Stimulated activated CD8-positive, alpha-beta memory T cell treated with anti-CD3 and anti-CD28 coated beads, Interleukin-7, amount 100 ng/mL, for 48 hours (primary cell): ENCODE measurements at places on chromosomes 3 and 15.

GRCh38 chr3:55877703-55878102, 390.6 kb upstream of the WNT5A start:
- no peak for DNase-seq

- no peak for DNase-seq
These were observed 25.6 kb upstream of the ATG7 start for GRCh38 chr3:11246663-11246970.

- no peak for DNase-seq
These were observed 16.3 kb downstream of the MORF4L1 start for GRCh38 chr15:78889000-78889399.

- DNase-seq: no peak
These were observed 1038.8 kb downstream of the AGBL1 start for GRCh38 chr15:87118435-87118834.

GRCh38 chr3:105398437-105398836, 31.7 kb downstream of the ALCAM start:
- no peak for DNase-seq

GRCh38 chr3:145776782-145777408, 384.1 kb downstream of the PLOD2 start:
- no peak for DNase-seq

DNA sequence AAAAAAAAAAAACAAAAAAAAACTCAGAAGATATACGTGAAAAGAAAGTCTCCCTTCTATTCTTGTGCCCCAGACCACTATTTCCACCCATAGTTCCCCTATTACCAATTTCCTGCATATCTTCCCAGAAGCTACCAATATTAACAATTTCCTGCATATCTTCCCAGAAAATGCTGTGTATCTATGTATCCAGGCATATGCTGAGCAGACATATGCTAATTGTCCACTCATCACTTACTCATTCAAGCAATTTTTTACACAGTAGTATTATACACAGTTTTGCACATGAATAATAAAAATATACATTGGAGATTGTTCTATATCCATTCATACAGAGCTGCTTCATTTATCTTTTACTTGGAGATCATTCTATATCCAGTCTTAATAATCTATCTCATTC, 12.6 kb upstream of the SLMAP start:
- no peak for DNase-seq

- DNase-seq: no peak
These were observed 460.8 kb downstream of the ROBO2 start for GRCh38 chr3:77500721-77501120.

GRCh38 chr3:3089017-3089416, 21.2 kb downstream of the IL5RA start:
- no peak for DNase-seq

DNA sequence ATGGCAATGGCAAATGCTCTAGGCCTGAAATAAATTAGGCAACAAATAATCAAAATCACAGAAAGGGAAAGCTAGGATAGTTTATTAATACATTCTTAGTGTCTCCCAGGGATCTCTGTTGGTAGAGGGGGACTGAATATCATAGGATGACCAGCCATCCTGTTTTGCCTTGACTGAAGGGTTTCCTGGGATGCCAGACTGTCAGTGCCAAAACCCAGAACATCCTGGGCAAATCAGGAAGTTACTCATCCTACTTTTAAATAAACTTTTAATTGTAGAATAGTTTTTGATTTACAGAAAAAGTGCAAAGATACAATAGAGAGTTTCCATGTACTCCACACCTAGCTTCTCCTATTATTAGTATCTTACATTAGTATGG, 21.8 kb upstream of the SIAH2 start:
- no peak for DNase-seq

- DNase-seq: no peak
These were observed 16.0 kb downstream of the WDR82 start for GRCh38 chr3:52262447-52262846.

DNA sequence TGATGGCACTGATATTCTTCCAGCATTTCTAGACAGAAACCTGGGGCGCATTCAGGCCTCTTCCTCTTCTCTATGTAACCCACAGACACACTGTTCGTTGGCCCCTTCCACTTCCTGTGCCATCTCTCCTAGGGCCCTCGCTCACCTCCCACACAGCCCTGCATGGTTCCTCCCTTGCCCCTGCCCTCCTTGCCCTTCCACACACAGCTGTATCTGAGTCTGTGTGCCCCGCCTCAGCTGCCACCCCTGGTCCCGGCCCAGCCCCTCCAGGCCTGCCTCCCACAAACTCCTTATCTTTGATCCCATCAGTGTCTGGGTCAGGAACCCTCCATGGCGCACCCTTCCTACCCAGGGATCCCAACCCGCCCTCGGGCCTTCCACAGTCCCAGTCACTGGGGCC, 37.9 kb downstream of the RAB6B start:
- DNase-seq: no peak

- no peak for DNase-seq
These were observed 103.1 kb downstream of the KLHL25 start for GRCh38 chr15:85691350-85692240.

GRCh38 chr3:41418961-41419691, 219.8 kb downstream of the CTNNB1 start:
- no peak for DNase-seq

GRCh38 chr3:150545419-150546225, 674 bp downstream of the SERP1 start:
- DNase-seq: peak; percentile 1

GRCh38 chr3:24683633-24684384, 189.2 kb upstream of the THRB start:
- no peak for DNase-seq

GRCh38 chr3:139302084-139302800, 41.6 kb upstream of the MRPS22 start:
- no peak for DNase-seq

DNA sequence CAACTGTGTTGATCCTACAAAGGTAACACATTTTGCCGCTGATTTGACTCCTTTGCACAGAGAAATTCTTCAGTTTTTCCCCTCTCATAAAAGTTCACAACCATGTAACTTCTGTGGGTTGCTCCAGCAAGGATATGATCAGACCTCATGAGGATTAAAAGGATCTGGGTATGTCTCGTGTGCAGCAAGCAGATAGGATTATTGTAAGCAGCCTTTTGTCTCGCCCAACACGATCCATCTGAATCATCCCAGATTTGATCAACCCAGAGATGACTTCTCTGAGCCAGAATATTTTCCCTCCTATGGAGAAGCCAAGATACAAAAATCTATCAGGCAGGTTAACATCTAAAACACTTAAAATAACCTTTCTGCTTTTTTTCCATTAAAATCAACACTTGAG, 12.8 kb upstream of the BNIP2 start:
- DNase-seq: no peak

GRCh38 chr15:89452330-89452836, 44.0 kb downstream of the RHCG start:
- DNase-seq: no peak

DNA sequence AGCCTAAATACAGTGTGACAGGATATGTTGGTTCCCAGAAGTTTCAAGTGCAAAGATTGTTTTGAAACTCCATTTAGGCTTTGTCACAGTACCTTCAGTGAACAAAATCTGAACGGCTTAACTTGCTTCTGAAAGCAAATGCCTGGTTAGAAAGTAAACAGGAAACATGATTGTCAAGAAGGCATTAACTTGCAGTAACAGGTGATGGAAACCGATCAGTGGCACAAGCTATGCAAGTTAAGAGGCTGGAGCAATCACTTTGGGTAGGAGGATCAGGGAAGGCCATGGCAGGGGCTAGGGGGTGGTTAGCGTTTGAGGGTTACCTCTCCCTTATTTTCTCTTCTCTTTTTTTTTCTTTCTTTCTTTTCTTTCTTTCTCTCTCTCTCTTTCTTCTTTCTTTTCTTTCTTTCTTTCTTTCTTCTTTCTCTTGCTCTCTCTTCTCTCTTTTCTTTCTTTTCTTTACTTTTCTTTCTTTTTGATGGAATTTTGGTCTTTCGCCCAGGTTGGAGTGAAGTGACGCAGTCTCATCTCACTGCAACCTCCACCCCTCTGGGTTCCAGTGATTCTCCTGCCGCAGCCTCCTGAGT, 2.4 kb downstream of the HYKK start:
- DNase-seq: no peak

GRCh38 chr15:33034588-33034987, 159.9 kb downstream of the FMN1 start:
- DNase-seq: no peak
